Left lung (tissue), 14 donors: ENCODE measurements at places on chromosomes 2 and 18. TPM values are rescaled to one million over a fixed set of nuclear protein-coding genes. Genes with fewer than 3 reads are reported as not detected.

DNA sequence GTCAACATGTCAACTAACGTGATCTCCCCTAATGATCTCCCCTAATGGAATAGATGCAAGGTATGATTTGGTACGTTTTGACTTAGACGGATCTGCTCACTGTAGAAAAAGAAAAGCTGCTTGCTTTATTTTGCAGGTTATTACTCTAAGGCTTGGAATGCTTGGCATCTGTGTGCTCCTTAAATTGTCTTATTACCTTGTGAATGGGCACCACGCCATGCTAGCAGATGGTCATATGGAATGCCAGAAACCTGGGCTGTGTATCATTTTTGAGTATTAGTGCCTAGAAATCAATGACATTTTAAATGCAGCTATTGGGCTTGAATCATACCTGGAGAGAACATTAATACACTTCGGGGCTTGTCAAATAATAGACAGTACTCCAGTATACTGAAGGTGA, 16.5 kb upstream of the FIGN start:
- no peak for DNase-seq
- H3K27ac ChIP-seq, result no peak overlapping the region
- no peak overlapping the region for H3K4me3 ChIP-seq
- no peaks in the 10 kb centered on the region for H3K36me3 ChIP-seq
- no peaks in the 10 kb centered on the region for H3K4me1 ChIP-seq

GRCh38 chr2:143623909-143624260, 494.7 kb downstream of the ARHGAP15 start:
- H3K27ac ChIP-seq, result no peak overlapping the region
- no peaks in the 10 kb centered on the region for H3K4me1 ChIP-seq
- H3K27me3 ChIP-seq, result no peaks in the 10 kb centered on the region

GRCh38 chr2:148926291-148926961, 51.4 kb downstream of the KIF5C start:
- no peak overlapping the region for H3K4me3 ChIP-seq
- H3K36me3 ChIP-seq, result no peaks in the 10 kb centered on the region
- peak overlapping the region; percentile 63 for H3K27ac ChIP-seq
- H3K4me1 ChIP-seq, result no peaks in the 10 kb centered on the region
- H3K27me3 ChIP-seq, result no peaks in the 10 kb centered on the region

- H3K27me3 ChIP-seq, result no peaks in the 10 kb centered on the region
- H3K4me1 ChIP-seq, result no peaks in the 10 kb centered on the region
- no peaks in the 10 kb centered on the region for H3K36me3 ChIP-seq
- DNase-seq, result no peak
- H3K27ac ChIP-seq, result no peak overlapping the region
These were observed 18.8 kb upstream of the DTNB start for GRCh38 chr2:25692143-25692542.

- H3K27me3 ChIP-seq, result no peaks in the 10 kb centered on the region
- no peak overlapping the region for H3K4me3 ChIP-seq
- H3K36me3 ChIP-seq, result no peaks in the 10 kb centered on the region
These were observed 97.5 kb downstream of the SH3YL1 start for GRCh38 chr2:166381-166780.

- no peak overlapping the region for H3K4me3 ChIP-seq
- no peaks in the 10 kb centered on the region for H3K27me3 ChIP-seq
- no peak for DNase-seq
These were observed 167.4 kb upstream of the GATA6 start for GRCh38 chr18:22001912-22002487.

DNA sequence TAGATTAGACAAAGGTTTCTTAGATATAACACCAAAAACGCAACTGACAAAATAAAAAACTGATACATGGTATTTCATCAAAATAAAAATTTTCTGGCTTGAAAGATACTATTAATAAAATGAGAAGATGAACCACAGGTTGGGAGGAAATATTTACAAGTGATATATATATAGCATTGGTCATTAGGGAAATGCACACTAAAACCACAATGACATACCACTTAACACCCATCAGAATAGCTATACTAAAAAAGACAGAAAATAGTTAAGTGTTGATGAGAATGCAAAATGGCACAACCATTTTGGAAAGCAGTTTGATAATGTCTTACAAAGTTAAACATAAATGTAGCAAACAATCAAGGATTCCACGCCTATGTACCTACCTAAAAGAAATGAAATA, 83.9 kb downstream of the SLC66A3 start:
- no peak overlapping the region for H3K27ac ChIP-seq
- DNase-seq, result no peak
- H3K27me3 ChIP-seq, result no peaks in the 10 kb centered on the region
- H3K36me3 ChIP-seq, result no peaks in the 10 kb centered on the region

DNA sequence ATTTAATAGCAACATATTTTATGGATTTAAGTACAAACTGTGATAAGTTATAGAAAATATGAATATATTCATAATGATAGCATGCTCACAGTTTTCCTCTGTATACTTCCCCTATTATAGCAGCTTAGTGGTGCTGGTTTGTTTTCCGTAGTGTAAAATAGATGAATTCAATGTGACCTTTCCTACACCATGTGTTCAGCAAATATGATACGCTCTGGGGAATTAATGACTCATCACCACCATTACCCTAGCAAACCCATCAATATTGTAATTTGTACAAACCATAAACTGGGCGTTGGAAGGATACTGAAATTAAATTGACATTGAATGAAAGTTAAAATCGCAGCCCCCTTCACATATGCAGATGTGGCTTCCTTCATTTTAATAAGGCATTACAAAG, 58.7 kb upstream of the CDH19 start:
- DNase-seq, result no peak
- no peaks in the 10 kb centered on the region for H3K36me3 ChIP-seq
- H3K4me1 ChIP-seq, result no peaks in the 10 kb centered on the region
- no peak overlapping the region for H3K4me3 ChIP-seq
- H3K27ac ChIP-seq, result no peak overlapping the region

DNA sequence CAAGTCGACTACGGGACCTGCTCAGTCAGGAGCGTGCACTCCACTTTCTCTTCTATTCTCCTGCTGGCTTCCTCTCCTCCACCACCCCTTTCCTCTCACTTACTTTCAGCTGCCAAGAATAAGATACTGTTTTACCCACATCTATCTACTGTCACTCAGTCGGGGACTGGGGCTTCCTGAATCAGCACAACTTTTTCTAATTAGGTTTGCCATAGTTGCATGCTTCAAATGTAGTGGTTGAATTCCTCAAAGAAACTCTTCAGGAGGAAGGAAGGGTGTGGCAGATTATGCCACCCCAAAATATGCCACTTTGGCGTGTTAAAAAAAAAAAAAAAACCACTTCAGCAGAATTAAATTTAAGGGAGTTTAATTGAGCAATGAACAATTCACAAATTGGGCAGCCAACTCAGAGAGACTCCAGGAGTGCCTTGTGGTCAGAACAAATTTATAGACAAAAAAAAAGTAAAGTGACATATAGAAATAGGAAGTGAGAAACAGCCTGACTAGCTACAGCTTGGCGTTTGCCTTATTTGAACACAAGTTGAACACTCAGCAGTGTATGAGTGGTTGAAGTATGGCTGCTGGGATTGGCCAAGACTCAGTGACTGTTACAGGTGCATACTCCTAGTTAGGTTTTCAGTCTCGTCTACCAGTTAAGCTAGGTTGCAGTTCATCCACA, 32.5 kb upstream of the RMDN2 start:
- no peaks in the 10 kb centered on the region for H3K36me3 ChIP-seq
- H3K27ac ChIP-seq, result peak overlapping the region; percentile 73
- no peaks in the 10 kb centered on the region for H3K27me3 ChIP-seq
- H3K4me3 ChIP-seq, result no peak overlapping the region

GRCh38 chr2:222903234-222904220, 42.7 kb downstream of the ACSL3 start:
- H3K36me3 ChIP-seq, result no peaks in the 10 kb centered on the region
- H3K4me3 ChIP-seq, result no peak overlapping the region
- no peaks in the 10 kb centered on the region for H3K27me3 ChIP-seq
- H3K27ac ChIP-seq, result peak overlapping the region; percentile 55

DNA sequence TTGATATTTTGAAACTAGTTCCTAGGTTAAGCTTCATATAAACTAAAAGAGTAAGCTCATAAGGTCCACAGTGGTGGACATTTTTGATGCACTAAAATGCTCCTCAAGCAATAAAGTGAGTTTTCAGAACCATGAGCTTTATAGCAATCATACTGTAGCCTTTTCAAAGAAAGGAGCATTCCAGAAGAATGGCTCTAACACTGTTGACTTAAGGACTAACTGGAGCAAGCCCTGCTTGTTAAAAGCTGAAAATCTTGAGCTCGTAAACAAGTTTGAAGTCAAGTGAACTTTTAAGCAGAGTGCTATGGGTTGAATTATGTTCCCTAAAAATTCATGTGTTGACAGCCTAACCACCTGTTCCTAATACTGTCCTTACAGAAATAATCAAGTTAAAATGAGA, 38.0 kb downstream of the KYNU start:
- no peaks in the 10 kb centered on the region for H3K27me3 ChIP-seq
- no peak overlapping the region for H3K27ac ChIP-seq
- no peak for DNase-seq

GRCh38 chr2:239934571-239935171, 90.5 kb downstream of the NDUFA10 start:
- H3K4me3 ChIP-seq, result no peak overlapping the region
- no peak overlapping the region for H3K27ac ChIP-seq
- H3K36me3 ChIP-seq, result no peaks in the 10 kb centered on the region
- peaks cover 20% of the 10 kb centered on the region for H3K4me1 ChIP-seq
- H3K27me3 ChIP-seq, result peaks cover 14% of the 10 kb centered on the region

DNA sequence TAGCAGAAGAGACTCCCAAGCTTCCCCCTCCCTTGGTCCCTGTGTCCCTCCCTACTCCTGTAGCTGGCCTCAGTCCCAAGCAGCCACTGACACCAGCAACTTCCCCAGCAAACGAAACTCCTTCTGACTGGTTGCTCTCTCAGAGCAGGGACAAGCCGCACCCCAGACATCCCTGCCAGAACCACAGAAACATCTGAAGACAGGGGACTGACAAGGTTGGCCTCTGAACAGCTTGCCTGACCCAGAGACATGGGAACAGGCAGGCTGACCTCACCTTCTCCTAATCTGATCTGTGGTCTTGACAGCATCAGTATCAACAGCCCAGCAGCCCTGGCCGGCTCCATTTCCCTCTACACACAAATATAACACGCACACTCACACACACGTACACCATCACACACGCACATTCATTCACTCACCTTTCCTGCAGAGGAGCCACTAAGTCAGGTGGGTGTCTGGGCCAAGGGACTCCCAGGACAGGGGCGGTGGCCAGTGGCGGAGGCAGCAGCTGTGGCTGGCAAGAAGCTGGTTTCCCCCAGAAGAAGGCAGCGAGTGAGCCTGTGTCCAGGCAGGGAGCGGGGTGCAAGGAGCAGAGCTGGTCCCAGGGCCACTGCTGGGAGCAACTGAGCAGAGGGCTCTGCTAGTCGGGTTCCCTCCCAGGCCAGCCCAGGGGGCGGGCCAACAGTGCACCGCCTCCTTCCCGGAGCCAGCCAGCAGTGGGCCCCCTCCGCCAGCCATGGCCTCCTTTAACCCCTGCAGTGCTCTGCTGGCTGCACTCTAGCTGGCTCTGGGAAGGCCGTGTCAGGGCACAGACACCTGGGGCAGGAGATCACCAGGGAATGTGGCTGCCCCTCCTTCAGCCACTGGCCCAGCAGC, 59.1 kb downstream of the TNS1 start:
- H3K4me3 ChIP-seq, result peak overlapping the region; percentile 67
- DNase-seq, result peak; percentile 63
- no peaks in the 10 kb centered on the region for H3K27me3 ChIP-seq
- peak overlapping the region; percentile 83 for H3K27ac ChIP-seq

GRCh38 chr18:8816816-8817215, 111.5 kb downstream of the MTCL1 start:
- H3K27me3 ChIP-seq, result no peaks in the 10 kb centered on the region
- H3K27ac ChIP-seq, result no peak overlapping the region
- no peak overlapping the region for H3K4me3 ChIP-seq

- no peaks in the 10 kb centered on the region for H3K4me1 ChIP-seq
- H3K36me3 ChIP-seq, result no peaks in the 10 kb centered on the region
- H3K4me3 ChIP-seq, result no peak overlapping the region
- H3K27me3 ChIP-seq, result no peaks in the 10 kb centered on the region
- no peak for DNase-seq
- H3K27ac ChIP-seq, result no peak overlapping the region
These were observed 199.2 kb downstream of the KCNS3 start for GRCh38 chr2:18077704-18078103.

- peak overlapping the region; percentile 51 for H3K27ac ChIP-seq
- no peak overlapping the region for H3K4me3 ChIP-seq
- H3K27me3 ChIP-seq, result no peaks in the 10 kb centered on the region
- peaks cover 21% of the 10 kb centered on the region for H3K36me3 ChIP-seq
- peaks cover 73% of the 10 kb centered on the region for H3K4me1 ChIP-seq
- DNase-seq, result no peak
These were observed 18.2 kb downstream of the IWS1 start for GRCh38 chr2:127508023-127508630.

DNA sequence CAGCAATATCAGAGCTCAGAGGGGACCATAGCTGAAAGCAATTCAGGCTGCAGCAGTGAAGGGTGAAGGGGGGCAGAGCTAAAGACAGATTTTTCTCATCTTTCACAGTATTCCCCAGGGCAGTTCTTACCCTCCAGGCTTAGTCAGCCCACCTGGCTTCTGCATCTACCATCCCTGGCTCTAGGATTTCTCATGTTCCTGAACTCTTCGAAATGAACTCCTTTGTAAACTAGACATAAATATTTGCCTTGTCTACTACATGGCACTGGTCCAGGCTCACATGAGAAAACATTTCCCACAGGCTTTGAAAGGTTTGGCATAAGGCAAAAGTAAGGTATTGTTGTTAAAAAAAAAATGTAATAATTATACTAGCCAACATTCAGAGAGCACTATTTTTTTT, 23.6 kb upstream of the NEB start:
- no peaks in the 10 kb centered on the region for H3K36me3 ChIP-seq
- H3K27ac ChIP-seq, result no peak overlapping the region
- H3K4me1 ChIP-seq, result no peaks in the 10 kb centered on the region
- no peaks in the 10 kb centered on the region for H3K27me3 ChIP-seq
- no peak overlapping the region for H3K4me3 ChIP-seq

DNA sequence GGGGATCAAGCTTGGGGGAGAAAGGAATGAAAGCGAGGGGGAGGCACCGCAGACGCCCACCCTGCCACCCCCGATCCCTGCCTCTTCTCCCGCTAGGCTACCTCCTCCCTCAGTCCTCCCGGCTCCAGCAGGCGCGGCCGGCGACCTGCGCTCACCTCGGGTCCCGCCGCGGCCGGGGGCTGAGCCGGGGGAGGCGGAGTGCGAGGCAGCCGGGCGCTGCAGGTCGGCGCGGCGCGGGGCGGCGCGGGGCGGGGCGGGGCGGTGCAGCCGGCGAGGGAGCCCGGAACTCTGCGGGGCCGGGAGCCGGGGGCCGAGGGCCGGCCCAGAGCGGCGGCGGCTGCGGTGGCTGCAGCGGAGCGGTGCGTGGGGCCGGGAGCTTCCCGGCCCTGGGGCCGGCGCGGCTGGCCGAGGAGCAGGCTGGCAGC, 477 bp downstream of the ACVR1 start:
- H3K27ac ChIP-seq, result peak overlapping the region; percentile 95
- peaks cover 14% of the 10 kb centered on the region for H3K4me1 ChIP-seq
- peak overlapping the region; percentile 55 for H3K4me3 ChIP-seq
- peak; percentile 93 for DNase-seq
- H3K27me3 ChIP-seq, result peaks cover 26% of the 10 kb centered on the region

Gene NT5DC4
- 1.1 TPM for total RNA-seq

Gene ATIC
- total RNA-seq, result 78.6 TPM

Gene CAPN14
- 0.23 TPM for total RNA-seq

Gene PCARE
- 0.05 TPM for total RNA-seq

Gene TUBA3E
- not detected for total RNA-seq

Gene SLC11A1
- total RNA-seq, result 98.2 TPM

Gene DSG4
- total RNA-seq, result not detected

Gene GDF7
- total RNA-seq, result 0.15 TPM

Gene EVA1A
- total RNA-seq, result 54.7 TPM
